ENCODE measurements at places on chromosomes 13 and 19.

DNA sequence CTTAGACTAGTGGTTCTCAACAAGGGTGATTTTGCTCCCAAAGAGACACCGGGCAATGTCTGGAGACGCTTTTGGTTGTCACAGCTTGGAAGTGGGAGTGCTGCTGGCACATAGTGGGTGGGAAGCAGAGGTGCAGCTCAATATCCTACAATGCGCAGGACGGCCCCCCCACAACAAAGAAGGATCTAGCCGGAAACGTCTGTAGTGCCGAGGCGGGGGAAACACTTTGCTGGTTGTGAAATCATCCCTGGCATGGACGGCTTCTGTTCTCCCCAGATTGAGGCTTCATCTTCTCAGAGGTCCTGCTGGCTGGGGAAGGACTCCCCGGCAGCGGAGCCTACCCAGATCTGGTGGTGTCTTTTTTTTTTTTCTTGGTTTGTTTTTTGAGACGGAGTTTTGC lies 13.4 kb upstream of the SYT5 start:
- no peak for DNase-seq

DNA sequence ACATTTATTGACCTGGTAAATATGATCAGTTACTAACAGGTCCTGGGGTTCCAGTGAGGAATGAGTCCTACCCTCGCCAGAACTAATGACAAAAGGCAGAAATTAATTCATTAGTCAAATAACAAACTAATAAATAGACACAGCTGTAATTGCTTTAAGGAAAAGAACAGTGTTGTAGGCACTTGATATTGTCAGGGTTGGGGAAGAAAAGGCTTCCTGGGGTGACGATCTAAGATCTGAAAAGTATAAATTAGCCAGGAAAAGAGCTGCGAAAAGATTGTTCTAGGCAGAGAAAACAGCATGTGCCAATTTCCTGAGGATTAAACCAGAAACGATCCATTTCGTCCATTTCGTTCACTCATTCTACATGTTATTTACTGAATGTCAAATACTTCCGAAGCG lies 670 bp upstream of the CHAF1A start:
- DNase-seq, result no peak

- DNase-seq, result no peak
Measured at GRCh38 chr19:10137751-10138682, 18.3 kb upstream of the EIF3G start.

GRCh38 chr13:48942131-48942530 lies 33.6 kb upstream of the FNDC3A start:
- peak; percentile 75 for DNase-seq

GRCh38 chr19:23882493-23882892 lies 32.2 kb upstream of the ZNF726 start:
- DNase-seq, result no peak

- DNase-seq, result no peak
Measured at GRCh38 chr13:37026771-37027170, 26.2 kb downstream of the EXOSC8 start.

DNA sequence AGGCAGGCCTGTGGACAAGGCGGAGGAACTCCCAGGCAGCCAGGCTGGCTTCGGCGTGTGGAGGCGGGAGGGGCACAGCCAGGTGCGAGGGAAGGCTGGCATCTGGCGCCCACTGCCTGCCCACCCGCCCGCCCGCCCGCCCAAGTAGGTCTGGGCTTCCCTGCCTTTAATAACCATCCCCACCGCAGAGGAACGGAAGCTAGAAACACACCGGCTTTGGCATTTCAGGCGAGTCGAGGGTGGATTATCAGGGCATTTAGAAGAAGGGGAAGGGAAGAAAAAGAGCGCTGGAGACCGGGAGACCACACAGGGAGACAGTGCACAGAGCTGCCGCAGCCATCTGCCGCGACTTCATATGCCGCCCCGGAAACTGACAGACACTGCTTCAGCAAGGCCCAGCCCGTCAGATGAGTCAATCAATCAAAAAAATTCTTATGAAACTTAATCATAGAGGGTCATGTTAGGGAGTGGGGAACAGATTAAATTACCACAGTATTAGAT lies 199.7 kb downstream of the TSHZ3 start:
- DNase-seq, result no peak

DNA sequence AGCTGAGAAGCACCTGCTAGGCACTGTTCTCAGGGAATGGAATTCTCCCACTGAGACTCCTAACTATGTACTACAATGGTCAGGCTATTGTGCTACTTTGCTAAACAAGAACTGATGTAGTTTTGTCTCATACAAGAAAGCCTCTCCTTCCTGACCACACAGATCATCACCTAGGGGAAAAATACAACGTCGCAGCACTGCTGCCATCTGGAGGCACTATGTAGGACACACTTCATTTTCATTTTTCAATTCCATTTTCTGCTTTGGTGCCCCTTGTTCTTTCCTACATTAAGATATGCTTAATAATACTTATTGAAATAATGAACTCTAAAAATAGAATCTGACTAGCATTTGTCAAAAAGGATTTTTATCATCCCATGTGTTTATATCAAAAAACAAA lies 21.1 kb downstream of the PROSER1 start:
- no peak for DNase-seq

GRCh38 chr13:90866006-90866405 lies 481.5 kb upstream of the MIR17HG start:
- DNase-seq, result no peak

DNA sequence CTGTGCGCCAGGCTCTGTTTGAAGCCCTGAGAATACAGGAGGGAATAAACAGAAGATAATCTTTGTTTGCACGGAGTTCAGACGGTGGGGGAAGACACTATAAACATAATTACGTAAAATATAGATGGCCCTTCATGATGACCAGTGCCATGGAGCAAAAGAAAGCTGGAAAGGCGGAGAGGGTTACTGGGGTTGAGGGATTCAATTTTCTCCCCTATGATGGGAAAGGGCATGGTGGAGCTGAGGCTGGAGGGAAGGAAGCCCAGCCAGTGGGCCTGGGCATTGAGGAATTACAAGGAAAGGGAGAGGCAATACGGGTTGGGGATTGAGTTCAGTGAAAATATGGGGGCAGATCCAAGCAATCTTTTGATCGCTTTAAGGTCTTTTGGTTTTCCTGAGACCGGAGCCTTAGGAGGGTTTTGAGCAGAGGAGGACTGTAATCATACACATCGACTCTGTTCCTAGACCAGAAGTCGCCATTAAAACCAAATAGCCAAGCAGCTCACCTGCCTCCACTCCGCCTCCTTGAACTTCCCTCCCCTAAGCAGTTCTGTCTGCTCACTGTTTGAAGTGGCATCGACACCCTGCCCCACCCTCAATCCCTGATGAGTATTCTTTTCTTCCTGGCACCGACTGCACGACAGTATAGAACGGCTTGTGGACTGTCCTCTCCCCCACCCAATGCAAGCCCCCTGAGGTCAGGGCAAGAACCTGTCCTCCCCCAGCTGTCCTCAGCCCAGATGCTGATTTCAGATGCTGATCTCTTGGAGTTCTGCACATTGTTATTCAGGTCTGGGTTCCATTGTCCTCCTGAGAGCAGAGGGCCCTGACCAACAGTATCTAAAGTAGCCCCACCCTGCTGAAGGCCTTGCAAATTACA lies 813 bp upstream of the ZNF296 start:
- DNase-seq, result no peak

- DNase-seq, result no peak
Measured at GRCh38 chr13:98072476-98072875, 70.4 kb upstream of the FARP1 start.

DNA sequence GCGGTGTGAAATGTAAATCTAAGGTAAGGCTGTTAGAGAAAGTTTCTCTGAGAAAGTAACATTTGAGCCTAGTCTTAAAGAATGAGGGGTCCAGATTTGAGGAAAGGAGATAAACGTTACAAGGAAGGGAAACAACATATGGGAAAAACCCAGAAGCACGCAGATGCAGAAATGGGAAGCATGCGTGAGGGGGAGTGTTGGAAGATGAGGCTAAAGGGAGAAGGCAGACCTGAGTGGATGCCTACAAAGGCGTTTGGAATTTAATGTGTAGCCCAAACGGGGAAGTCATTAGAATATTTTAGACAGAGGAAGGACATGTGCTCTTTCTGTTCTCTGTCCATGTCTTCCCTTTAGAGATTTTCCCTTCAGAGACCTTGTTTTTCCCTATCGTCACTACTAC lies 61.0 kb downstream of the TPT1 start:
- no peak for DNase-seq

- no peak for DNase-seq
Measured at GRCh38 chr13:24250376-24251057, 58.9 kb upstream of the C1QTNF9 start.

GRCh38 chr19:40688987-40689338 lies 1.5 kb downstream of the NUMBL start:
- DNase-seq, result peak; percentile 12

DNA sequence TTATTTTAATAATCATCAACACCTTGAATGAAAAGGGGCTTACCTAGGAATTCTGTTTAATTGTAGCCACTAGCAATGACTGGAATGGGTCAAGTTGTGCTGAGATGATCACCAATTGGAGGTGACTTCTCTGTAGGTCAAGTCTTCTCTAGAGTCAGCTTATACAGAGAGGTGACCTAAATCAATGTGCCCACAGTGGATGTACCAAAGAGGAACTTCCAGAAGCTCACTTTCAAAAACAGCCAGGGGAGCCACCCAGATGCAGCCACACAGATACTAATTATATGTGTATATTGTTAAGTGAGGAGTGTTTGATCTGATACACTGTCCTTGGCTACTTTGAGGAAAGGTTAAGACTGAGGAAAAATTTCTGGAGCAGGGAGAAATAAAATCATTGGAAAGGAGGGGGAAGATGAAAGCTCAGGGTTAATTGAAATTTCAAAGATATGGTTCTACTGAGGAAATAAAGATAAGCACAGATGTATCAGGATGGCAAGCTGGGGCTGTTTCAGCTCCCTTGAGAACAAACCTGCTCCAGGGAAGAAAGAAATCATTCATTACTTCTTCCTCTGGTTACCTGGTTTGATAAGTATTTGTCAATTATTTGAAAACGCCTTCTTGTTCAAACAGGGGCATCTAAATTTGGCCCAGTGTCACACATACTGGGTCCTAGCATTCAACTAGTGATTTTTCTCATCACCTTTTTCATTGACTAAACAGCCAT lies 5.1 kb downstream of the GPR183 start:
- DNase-seq, result no peak

GRCh38 chr19:3338541-3339181 lies 27.7 kb upstream of the NFIC start:
- DNase-seq, result no peak

- DNase-seq, result peak; percentile 84
Measured at GRCh38 chr13:38662362-38662761, 24.5 kb upstream of the FREM2 start.

DNA sequence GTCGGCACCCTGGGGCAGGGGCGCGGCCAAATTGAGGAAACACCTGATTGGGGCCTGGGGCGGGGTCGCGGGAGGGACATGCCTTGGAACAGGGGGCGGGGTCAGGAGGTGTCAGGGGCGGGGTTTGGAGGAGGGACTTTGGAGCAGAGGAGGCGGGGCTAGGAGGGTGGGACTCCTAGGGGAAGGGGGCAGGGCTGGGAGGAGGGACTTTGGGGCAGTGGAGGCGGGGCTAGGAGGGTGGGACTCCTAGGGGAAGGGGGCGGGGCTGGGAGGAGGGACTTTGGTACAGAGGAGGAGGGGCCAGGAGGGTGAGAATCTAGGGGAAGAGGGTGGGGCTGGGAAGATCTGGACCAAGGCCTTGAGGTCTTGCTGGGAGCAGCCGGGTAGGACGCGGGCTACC lies 21.9 kb downstream of the GRIN2D start:
- peak; percentile 51 for DNase-seq

GRCh38 chr19:6406401-6406800 lies 13.4 kb upstream of the GTF2F1 start:
- no peak for DNase-seq
